NCI-H1694 (cell line): ENCODE measurements at places on chromosomes 1 and 21.

- DNase-seq, result no peak
Measured at GRCh38 chr1:10068605-10069294, 36.0 kb downstream of the UBE4B start.

GRCh38 chr1:38045401-38046332, 926 bp downstream of the POU3F1 start:
- no peak for DNase-seq

- DNase-seq, result no peak
Measured at GRCh38 chr21:37620401-37620800, 253.8 kb downstream of the DYRK1A start.

GRCh38 chr1:202073206-202073605, 49.5 kb upstream of the GPR37L1 start:
- DNase-seq, result no peak

GRCh38 chr1:113653741-113654140, 105.5 kb downstream of the PHTF1 start:
- DNase-seq, result no peak

- no peak for DNase-seq
Measured at GRCh38 chr1:100443811-100444571, 91.7 kb downstream of the CDC14A start.

DNA sequence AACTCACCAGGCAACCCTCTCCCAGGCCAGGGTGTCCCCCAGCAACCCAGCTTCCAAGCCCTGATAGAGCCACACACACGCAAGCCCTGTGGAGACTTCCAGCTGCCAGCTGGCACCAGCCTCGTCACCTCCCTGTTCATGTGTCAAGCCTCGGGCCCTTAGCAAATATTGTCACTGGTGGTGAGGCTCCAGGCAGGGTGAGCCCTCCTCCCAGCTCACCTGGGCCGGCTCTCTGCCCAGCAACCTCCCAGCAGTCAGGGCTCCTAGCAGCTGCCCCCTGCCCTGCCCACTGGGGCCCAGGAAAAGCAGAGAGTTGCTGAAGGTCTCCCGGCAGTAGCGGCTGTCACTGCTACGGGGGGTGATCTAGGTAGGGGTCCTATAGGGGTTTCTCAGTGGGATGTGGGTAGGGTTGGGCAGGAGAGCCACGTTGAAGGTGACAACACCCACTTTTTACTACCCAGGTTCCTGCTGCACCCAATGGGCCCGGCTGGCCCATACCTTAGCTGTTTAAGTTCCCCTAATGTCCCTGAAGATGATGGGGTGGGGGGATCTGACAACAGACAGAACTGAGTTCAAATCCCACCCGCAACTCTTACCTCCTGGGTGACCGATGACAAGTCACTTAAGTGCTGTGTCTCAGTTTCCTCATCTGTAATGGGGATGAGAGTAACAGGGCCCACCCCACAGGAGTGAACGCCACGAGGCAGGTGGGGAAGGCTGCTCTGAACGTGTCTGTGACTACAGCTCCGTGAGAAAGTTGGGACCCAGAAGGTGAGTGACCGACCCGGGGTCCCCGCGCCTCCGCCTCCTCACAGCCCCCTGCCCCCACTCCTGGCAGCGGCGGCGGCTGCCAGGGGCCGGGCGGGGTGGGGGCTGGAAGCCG, 678 bp downstream of the TTC39A start:
- no peak for DNase-seq

DNA sequence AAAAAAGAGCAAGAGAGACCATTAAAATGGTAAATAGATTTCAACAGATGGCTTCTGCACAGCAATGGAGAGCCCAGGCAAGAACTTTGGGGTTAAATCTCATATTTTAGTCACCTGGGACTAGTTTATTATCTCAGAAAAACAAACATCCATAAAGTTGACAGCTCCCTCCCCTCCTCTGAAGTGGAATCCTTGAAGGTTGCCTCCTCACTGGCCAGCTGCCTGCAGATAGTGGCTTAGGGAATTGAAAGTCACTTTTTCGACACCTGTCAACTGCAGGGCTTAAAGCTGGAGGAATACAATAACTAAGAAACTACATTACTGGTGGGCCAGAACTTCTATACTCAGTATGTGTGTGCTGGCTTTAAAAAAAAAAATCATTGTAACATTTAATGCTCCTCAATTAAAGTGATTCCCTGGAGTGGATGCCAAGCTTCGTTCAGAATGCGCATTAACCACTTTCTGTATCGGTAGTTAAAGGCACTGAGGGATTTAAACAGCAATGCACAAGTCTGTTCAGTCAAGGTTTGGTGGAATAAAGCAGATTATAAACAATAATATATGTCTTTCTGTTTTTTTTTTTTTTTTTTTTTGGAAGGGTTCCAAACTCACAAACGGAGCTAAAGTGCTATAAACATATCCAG, 52.5 kb downstream of the LHX4 start:
- DNase-seq, result no peak

- DNase-seq, result no peak
Measured at GRCh38 chr1:32636914-32637645, 13.3 kb downstream of the ZBTB8OS start.

DNA sequence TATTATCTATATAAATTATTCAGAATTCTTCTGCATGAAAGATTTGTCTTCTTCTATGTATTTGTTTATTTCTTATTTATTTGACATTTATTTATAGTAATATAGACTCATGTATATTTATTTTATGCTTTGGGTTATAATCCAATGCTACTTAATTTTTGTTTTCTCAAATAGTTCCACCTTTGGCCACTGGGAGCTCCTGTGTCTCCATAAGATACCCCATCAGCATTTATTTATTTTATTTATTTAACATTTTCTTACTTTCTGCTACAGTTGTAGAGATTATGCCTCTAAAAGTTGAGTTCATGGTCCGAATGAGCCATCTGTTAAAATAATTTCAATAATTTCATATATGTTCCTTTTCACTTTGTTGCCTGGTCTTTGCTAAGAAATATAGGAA, 289.4 kb downstream of the ADGRL2 start:
- DNase-seq, result no peak

DNA sequence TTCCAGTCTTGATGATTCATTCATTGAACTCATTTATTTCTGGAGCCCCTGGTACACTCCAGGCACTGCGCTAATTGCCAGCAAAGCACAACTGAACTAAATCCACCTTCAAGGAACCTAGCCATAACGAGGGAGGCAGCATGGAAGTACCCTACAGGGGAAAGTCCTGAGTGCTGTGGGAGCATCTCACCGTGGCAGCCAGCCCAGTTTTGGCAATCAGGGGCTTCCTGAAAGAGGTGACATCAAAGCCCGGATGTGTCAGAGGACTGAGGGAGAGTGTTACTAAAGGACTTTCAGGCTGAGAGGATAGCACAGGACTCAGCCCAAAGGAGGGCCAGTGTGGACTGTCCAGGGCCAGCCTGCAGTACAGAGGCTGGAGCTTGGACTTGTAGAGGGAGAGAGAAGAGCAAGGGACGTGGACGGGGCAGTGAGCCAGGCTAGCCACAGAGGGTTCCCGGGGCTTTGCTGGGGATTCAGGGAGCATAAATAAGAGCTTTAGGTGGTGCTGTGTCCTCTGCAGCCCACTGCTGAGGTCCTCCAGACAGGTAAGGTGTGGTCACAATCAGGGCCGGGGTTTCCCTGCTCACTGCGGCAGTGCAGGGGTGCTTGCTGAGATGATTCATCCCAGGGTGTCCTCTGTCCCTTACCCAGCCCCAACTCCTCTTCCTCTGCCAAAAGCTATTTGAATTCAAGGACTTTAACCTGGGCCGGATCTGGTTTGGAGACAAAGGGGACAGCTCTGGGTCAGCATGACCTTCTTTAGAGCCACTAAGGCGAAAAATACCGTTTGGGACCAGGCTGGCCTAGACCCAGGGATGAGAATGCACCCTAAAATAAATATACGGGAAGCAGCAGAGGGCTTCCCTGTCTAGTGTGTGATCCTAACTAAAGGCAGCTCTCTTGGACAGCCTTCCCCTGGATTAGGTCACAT, 128.3 kb downstream of the EDEM3 start:
- no peak for DNase-seq

DNA sequence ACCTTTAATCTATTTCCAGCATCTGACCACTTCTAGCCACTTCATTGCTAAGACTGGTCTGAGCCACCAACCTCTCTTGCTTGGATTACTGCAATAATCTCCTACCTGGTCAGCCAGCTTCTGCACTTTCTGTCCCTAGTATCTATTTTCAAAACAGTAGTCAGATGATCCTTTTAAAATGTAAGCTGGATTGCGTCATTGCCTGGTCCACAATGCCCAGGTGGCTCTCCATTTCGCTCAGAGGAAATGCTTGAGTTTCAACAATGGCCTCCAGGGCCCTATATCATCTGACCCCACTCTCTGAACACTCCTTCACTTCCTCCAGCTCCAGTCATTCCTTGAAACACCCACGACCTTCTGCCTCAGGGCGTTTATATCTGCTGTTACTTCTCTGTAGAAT, 2.3 kb downstream of the FYB2 start:
- no peak for DNase-seq

DNA sequence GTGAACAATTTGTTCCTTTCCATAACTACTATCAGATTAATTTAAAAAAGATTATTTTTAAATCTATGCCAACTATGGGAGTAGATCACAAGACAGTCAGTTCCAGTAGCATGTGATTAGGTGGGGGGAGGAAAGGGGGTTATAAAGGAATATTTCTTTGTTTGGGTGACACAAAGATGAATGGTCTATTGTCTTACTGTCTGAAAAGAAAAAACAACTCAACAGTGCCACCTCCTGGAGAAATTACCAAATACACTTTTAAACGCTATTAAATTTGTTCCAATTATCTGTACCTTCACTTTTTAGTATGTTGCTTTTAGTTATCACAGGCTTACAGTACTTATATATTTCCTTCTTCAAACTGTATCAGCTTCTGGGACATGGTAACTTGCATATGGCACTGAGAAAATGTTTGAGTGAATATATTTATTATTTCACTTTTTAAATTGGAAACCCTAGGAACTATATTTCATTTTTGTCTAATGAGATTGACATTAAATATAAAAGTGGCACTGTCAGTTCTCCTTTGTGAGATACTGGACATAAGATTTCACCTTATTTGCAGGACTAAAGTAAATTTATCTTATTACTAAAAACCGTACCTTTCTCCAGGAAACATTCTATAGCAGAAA, 1.7 kb upstream of the SORT1 start:
- peak; percentile 85 for DNase-seq

DNA sequence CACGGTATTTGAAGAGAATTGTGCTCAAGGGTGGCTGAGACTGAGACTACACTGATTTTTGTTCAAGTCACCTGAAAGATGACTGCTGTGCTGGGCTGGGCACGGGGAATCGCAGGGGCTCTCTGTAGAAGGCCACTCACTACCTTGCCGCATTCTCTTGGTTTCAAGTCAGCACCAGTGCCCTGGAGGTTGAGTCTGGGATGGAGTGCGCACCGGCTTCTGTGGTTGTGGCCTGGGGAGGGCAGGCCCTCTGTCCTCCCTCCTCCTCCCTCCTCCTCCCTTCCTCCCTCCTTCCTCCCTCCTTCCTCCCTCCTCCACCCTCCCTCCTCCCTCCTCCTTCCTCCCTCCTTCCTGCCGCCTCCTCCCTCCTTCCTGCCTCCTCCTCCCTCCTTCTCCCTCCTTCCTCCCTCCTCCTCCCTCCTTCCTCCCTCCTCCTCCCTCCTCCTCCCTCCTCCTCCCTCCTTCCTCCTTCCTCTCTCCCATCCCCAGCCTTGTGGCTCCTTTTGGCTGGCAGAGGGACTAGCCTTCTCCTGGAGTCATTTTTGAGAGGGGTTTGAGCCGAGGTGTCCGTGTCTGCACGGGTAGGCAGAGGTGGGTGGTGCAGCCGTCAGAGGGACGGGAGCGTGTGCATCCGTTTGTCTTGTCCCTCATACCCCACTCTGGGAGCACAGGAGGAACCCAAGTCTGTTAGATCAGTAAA, 9.5 kb downstream of the RER1 start:
- no peak for DNase-seq

- DNase-seq, result no peak
Measured at GRCh38 chr1:219472596-219472995, 140.3 kb downstream of the ZC3H11B start.

DNA sequence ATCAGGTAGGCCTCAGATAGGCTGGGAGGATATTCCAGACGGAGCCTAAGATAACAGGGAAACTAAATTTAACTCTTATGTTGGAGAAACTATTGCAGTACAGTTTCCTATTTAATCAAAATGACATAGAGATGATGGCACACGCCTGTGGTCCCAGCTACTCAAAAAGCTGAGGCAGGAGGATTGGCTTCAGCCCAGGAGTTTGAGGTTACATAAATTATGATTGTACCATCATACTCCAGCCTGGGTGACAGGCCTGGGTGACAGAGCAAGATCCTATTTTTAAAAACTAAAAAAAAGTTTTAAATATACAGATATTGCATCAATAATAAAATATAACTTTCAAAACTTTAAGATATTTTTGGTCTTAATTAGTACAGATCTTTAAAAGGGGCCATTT, 25.2 kb upstream of the TAL1 start:
- DNase-seq, result no peak

- no peak for DNase-seq
Measured at GRCh38 chr1:174480324-174480723, 32.6 kb downstream of the GPR52 start.

DNA sequence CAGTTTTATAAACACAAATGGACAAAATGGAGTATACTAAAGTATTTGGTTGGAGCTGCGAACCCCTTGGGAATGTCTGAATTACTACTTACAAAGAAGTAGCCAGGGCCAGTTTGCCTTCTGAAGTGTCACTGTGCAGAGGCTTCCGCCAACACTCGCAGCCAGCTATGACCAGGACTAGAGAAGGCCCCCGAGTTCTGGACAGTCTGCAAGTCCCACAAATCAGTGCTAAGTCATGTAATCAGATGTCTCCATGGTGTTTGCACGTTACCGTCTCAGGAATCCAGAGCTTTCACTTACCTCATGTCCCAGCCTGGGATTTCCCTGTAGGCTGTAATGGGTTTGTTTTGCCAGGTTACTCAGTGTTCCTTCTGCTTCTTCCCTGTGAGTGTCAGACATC, 106.6 kb upstream of the SPAG17 start:
- no peak for DNase-seq

- no peak for DNase-seq
Measured at GRCh38 chr1:72780212-72780611, 497.9 kb upstream of the NEGR1 start.

DNA sequence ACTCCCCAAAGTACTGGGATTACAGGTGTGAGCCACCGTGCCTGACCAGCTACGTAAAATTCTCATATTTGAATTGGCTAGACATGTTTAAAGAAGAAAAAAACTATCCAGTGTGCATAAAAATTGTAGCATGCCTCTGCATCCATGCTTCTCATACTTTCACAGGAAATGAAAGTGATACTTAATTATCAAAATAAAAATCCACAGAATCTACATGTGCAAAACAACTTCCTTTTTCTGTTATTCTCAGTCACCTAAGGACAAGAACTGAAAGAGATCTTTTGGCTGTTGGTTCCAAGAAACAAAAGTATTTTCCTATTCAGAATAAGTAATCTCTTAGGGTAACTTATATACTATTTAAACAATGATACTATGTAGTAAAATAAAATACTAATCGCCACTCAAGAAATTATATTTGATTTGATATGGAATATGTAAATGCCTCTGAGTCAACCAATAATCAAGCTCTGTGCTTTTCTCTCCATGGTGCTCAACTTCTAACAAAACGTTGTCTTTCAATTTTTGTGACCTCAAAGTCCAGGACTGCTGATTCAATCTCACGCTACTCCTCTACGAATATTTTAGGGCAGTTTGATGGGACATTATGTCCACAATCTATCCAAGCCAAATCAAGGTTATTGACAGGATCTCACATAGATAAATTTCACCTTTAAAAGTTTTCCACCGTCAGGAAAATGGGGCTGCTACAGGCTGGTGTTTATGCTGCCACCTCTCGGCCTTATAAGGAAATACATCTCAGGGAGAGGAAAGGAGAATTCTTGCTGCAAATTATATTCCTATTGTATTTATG, 102.7 kb downstream of the ZNF281 start:
- no peak for DNase-seq
